ENCODE measurements at places on chromosomes 5 and 9.
A peak's percentile ranks its signal among the peaks of the same experiment; 100 is the strongest.

DNA sequence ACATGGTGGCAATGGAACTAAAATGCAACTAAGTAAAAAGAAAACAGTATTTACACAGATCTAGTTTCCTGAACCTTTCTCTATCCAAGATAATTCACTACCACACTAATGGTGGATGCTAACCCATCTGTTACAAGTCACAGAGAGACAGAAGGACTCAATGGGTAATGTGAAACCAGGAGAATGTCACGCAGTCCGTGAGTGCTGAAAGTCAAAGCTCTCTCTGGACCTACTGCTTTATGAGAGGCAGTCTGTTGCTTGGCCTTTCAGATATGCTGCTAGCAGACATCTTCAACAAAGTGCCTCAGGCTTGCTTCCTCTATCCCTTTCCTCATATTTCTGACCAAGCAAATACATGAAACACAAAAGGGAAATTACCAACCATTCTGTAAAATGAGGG is 69.0 kb upstream of the GLRX start:
- no peak for DNase-seq

- DNase-seq: no peak
These were observed 50.5 kb upstream of the TNFSF15 start for GRCh38 chr9:114856215-114856941.

- no peak for DNase-seq
These were observed 178.3 kb downstream of the CWC27 start for GRCh38 chr5:64947031-64947430.

GRCh38 chr5:173394701-173395100 is 66.5 kb upstream of the STC2 start:
- DNase-seq: no peak

DNA sequence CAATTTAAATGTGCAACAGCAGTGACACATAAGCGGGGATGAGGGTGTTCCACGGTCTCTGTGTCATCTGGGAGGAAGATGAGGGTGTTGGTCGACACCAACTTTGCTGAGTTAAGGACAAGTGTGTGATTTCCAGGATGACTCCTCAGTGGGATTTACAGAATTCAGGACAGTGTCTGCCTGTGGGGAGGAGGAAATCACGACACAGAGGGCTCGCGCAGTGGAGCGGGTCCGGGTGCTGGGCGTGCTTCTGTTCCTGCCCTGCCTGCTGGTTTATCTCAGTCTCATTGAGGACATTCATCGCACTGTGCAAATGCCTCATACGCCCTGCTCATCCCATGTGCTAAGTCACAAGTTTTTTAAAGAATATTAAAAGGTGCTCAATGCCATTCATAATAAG is 73.7 kb upstream of the ADAMTS2 start:
- no peak for DNase-seq

DNA sequence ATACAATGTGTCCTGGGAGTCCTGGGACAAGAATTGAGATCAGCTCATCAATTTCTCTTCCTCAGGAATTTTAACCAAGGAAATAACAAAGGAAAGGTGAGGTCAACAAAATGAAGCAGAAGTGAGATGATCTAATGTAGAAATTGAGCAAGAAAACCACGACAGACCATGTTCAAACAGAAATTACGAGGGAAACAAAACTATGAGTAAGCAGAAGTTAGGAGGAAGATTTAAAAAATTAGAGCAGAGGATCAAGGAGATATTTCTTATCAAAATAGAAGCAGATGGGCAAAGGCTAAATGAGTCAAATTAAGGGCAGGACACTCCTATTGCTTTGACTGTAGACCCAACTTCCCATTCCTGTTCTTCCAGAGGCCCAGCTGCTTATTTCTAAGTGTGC is 97.4 kb downstream of the HINT1 start:
- DNase-seq: no peak

DNA sequence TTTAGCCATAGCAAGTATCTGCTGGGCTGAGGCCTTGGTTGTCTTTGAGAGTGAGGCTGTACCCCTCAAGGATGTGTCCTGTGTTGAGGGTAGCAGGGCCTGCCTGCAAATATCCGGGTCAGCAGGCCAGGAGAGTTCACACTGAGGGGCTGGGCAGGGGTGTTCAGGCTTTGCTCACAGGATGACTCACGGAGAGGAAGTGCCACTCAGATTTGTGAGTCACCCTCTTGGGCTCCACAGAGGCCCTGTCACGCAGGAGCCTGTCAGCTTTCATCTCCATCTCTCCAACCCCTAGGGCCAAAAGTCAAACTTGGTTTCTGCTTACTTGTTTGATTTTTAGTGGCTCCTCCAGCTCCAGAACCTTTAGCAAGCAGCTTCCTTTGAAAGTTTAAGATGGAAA is 211.5 kb downstream of the SEC61B start:
- DNase-seq: peak; percentile 87

DNA sequence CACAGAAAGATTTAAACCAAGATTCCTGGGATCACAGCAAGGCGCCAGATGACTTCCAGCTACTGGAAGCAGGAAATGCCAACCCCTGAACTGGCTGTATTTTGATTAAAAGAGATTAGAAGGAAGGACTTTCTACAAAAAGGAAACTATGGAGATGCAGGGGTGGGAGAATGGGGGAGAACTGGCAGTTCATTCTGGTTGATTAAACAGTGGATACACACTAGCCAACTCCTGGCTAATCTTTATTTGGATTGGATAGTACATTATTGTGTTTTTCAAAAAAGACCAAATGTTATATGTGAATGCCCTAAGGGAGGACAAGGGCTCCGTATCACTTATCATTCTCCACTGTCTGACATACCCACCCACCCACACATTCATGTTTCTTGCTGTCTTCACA is 93.2 kb downstream of the CDO1 start:
- DNase-seq: no peak

GRCh38 chr5:119378075-119378700 is 22.4 kb downstream of the TNFAIP8 start:
- no peak for DNase-seq

DNA sequence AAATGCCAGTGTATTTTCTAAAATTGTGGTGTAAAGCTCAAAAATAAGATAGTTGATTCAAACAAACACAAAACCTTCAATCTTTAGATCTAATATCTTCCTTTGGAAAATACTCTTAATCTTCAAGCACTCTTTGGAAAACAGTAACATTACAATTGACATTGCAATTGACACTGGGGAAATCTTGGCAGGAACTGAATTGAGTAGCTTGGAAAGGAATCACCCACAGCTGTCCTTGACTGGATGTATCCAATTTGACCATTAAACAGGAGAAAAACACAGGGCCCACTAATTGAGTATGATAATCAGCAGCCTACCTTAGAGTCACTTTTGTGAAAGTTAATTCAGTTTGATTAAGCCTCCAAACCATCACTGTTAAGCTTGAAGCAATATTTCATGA is 776.7 kb downstream of the DTWD2 start:
- no peak for DNase-seq

DNA sequence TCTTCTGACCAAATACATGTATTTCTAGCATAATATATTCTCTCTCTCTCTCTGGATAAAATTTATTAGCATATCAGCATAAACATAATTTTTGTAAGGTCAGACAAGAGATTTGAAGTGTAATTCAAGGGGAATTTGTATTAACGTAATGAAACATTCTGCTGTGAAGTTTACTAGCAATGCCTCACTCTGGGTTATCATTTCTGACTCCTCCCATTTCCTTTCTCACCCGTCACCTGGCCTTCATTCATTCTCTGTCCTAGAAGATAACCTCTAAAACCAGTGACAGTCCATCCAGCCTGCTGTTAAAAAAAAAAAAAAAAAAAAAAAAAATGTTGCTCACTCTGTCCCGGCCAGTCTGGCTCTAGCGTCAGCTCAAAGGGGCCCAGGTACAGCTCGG is 27.1 kb downstream of the GRAMD2B start:
- DNase-seq: no peak

GRCh38 chr9:89952401-89952800 is 347.6 kb downstream of the GADD45G start:
- no peak for DNase-seq

GRCh38 chr9:71764891-71765290 is 3.4 kb downstream of the CEMIP2 start:
- DNase-seq: no peak

- DNase-seq: no peak
These were observed 62.1 kb downstream of the ZSWIM6 start for GRCh38 chr5:61394078-61394704.

- no peak for DNase-seq
These were observed 300.4 kb downstream of the IRX2 start for GRCh38 chr5:2451100-2451499.

- no peak for DNase-seq
These were observed 265.5 kb downstream of the NDUFS4 start for GRCh38 chr5:53825926-53826325.

DNA sequence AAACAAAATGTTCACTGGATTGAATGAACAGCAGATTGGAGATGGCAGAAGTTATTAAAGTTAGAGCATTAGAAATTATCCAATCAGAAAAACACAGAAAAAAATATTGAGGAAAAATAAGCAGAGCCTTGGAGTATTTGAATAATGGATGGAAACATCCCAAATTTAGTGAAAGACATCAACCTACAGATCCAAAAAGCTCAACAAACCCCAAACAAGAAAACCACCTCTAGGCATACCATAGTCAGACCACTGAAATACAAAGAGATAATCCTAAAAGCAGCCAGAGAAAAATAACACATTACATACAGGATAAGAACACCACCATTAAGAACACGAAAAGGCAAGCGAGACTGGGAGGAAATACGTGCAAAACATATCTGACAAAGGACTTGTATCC is 5.2 kb downstream of the INIP start:
- no peak for DNase-seq

- no peak for DNase-seq
These were observed 17.4 kb upstream of the TNFAIP8 start for GRCh38 chr5:119338326-119338946.

- no peak for DNase-seq
These were observed 942.9 kb downstream of the CDH18 start for GRCh38 chr5:19044931-19045695.

GRCh38 chr5:124935065-124935464 is 188.6 kb upstream of the ZNF608 start:
- no peak for DNase-seq

DNA sequence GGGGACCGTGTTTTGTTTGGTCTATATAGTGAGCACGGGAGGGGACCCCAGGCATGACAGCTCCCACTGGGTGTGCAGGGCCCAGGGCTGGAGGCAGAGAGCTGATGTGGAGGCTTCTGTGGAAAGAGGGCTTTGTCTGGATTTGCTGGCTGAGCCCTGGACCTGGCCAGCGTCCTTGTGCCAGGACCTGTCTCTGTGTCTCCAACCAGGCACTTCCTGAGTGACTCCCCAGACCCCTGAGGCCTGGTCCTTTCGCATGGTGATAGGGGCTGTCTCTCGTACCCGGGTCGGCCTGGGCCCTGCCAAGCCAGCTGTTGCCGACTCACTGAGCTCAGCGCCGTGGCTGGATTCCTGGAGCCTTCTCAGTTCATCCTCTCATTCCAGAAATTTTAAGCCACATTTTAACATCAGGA is 77.6 kb downstream of the ADAMTS2 start:
- DNase-seq: no peak

- DNase-seq: no peak
These were observed 943.7 kb downstream of the CDH18 start for GRCh38 chr5:19044311-19044710.

GRCh38 chr9:109098960-109099308 is 20.8 kb downstream of the TMEM245 start:
- DNase-seq: no peak

- no peak for DNase-seq
These were observed 251.7 kb upstream of the TYRP1 start for GRCh38 chr9:12441506-12441905.

- no peak for DNase-seq
These were observed 31.2 kb upstream of the BASP1 start for GRCh38 chr5:17186256-17186655.

DNA sequence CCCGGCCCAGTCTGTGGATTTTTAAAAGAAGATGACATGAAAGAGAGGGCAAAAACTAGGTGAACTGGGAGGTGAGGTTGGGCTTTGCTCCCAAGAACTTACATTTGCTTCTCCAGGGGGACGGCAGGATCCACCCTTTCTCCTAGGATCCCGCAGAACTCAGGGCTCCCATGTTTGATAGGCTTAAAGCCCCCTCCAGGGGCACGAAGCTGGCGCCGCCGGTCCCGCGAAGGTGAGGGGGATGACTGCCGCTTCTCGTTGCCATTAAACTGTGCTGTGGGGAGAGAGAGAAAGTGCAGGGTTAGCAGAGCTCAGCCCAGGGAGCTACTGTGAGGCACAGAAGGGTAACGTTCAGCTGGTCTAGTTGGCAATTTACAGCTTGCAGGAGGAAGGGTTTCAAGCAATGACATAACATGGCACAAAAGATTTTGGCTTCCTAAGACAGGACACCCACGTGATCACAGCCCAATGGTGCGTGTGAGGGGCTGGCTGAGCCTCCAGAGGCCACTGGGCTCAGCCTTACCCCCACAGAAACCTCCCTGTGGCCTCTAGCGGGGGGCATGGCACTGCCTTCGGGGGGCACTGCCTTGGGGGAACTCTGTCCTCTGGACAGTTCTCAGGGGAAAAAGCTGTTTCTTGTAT is 52.0 kb upstream of the SLC25A51 start:
- no peak for DNase-seq

DNA sequence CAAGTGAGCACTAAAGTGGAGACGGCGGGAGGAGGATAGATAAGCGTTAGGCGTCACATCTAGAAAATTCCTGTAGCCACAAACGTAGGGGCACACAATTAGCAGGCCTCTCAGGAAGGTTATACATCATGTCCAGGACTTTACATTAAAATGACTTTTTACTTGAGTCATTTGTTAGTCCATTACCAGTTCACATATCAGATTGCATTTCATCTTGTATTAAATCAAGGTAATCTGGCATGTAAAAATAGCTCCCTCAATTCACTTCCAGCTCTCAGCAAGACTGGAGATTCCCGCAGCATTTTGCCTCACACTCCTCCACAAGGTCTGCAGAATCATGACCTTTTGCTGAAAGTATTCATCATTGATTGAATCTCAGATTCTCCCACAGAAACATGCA is 118.8 kb downstream of the PRDM6 start:
- DNase-seq: no peak

GRCh38 chr9:93951655-93952118 is 3.5 kb downstream of the BARX1 start:
- no peak for DNase-seq

- no peak for DNase-seq
These were observed 84.7 kb upstream of the OLFM1 start for GRCh38 chr9:135002802-135003201.

- no peak for DNase-seq
These were observed 1798.0 kb downstream of the EFNA5 start for GRCh38 chr5:105872569-105873270.

GRCh38 chr5:180373870-180374269 is 20.7 kb upstream of the GFPT2 start:
- DNase-seq: no peak

GRCh38 chr5:80507663-80508062 is 19.8 kb downstream of the FAM151B start:
- no peak for DNase-seq

- DNase-seq: peak; percentile 78
These were observed 41.3 kb downstream of the UGCG start for GRCh38 chr9:111937781-111938426.

Measured in COLO829 (cell line).